Breast epithelium (tissue), 4 donors: ENCODE measurements at places on chromosomes 13 and 19. TPM values are rescaled to one million over a fixed set of nuclear protein-coding genes. Genes with fewer than 3 reads are reported as not detected.

ATP4A gene
- not detected for total RNA-seq

TTC9B gene
- not detected for total RNA-seq

DNA sequence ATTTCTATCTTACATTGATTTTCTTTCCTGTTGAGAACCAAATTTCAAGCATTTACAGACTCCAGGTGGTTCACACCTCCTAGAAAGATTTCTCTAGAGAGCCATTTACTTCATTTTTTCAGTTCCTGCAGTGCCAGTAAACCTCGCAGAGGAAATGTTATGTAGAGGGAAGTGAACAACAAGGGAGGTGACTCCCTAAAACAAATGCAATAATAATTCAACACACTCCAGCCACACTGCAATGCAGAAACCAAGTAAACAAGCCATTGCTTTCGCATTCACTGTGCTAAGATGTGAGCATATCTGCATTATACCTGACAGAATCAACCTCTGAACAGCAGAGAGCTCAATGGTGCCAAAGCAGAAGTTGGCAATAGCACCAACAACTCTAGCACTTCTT is 215.1 kb downstream of the RBM26 start:
- DNase-seq, result no peak

- no peak for DNase-seq
These were observed 70.3 kb upstream of the NFIC start for GRCh38 chr19:3296034-3296433.

- peak; percentile 100 for DNase-seq
These were observed at the start of gene DKKL1 for GRCh38 chr19:49363268-49364082. Gene DKKL1 (plus strand): TSS chr19:49363877. CDS start chr19:49363999, 122 bp downstream.

GRCh38 chr13:27504128-27504867 is 53.9 kb upstream of the MTIF3 start:
- no peak for DNase-seq

PLVAP gene
- total RNA-seq, result 19.9 TPM
